ENCODE measurements at places on chromosomes 4 and X. TPM values are rescaled to one million over a fixed set of nuclear protein-coding genes. Genes with fewer than 3 reads are reported as not detected.

The RNF212 gene
- 3.3 TPM for total RNA-seq

The ARMCX1 gene
- total RNA-seq = 120 TPM

The CDKL2 gene
- 60.7 TPM for total RNA-seq

The GPR173 gene
- total RNA-seq = 21.2 TPM

The CNGA1 gene
- 0.41 TPM for total RNA-seq

The MAOA gene
- total RNA-seq = 13.5 TPM

The XK gene
- 3.7 TPM for total RNA-seq

The NR3C2 gene
- 5.7 TPM for total RNA-seq

The DCLK2 gene
- total RNA-seq = 75.4 TPM

The AVPR2 gene
- total RNA-seq = not detected

The PIR gene
- 2.0 TPM for total RNA-seq

The PAGE4 gene
- not detected for total RNA-seq

The HTRA3 gene
- total RNA-seq = 0.82 TPM

The APEX2 gene
- total RNA-seq = 1.6 TPM

The LANCL3 gene
- total RNA-seq = 1.2 TPM

The PRMT9 gene
- total RNA-seq = 13.0 TPM

The DGAT2L6 gene
- not detected for total RNA-seq

The FAM47E gene
- total RNA-seq = 4.1 TPM

The RTL9 gene
- total RNA-seq = under 0.01 TPM

The JAKMIP1 gene
- total RNA-seq = 28.9 TPM

The EVC2 gene
- total RNA-seq = 2.0 TPM

The PHOX2B gene
- not detected for total RNA-seq

The YY2 gene
- 0.82 TPM for total RNA-seq

The TSPAN5 gene
- 67.3 TPM for total RNA-seq

The UGT2B17 gene
- not detected for total RNA-seq

The RAB33A gene
- total RNA-seq = 42.4 TPM

The CABS1 gene
- total RNA-seq = not detected

The RASGEF1B gene
- 48.1 TPM for total RNA-seq

The STARD8 gene
- 1.6 TPM for total RNA-seq

The ZRSR2 gene
- total RNA-seq = 4.5 TPM

Measured in frontal cortex (tissue), 4 donors.